ENCODE measurements at places on chromosomes 13 and 19. TPM values are rescaled to one million over a fixed set of nuclear protein-coding genes. Genes with fewer than 3 reads are reported as not detected.

GRCh38 chr13:36084131-36084530 lies 47.1 kb downstream of the DCLK1 start:
- no peak for DNase-seq
- H3K27me3 ChIP-seq, result no peaks in the 10 kb centered on the region
- H3K4me1 ChIP-seq, result peaks cover 8% of the 10 kb centered on the region
- no peak overlapping the region for H3K4me3 ChIP-seq

DNA sequence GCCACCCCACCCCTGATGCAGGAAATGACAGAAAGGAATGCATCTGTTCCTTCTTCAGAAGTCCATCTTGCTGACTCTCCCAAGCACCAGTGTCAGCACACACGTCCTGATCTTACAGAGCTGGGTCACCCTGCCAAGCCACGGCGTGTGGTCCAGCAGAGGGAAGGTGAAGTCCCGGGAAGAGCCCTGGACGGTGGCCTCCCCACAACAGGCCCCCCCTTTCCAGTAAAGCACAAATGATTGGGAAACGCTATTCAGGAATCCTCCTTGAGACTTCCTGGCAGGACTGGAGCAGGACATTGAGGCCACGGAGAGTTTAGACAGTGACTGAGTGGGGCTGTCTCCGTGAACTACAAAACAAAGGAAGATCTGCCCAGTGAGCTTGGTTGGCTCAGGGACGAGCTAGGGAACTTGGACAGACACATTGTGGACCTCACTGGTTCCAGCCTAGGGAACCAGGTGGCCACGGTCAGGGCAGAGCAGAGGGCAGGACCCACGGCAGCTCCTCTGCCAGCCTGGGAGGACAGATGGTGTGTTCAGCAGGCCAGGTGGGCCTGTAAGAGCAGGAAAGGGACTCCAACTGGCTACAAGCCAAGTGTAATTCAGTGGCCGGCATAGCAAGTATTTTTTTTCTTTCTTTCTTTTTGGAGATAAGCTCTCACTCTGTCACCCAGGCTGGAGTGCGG lies 41.7 kb downstream of the ELL start:
- H3K27ac ChIP-seq, result peak overlapping the region; percentile 53
- no peaks in the 10 kb centered on the region for H3K27me3 ChIP-seq
- H3K4me3 ChIP-seq, result no peak overlapping the region
- H3K4me1 ChIP-seq, result peaks cover 32% of the 10 kb centered on the region

The SHISA7 gene
- total RNA-seq, result 0.21 TPM

The CEACAM16 gene
- not detected for total RNA-seq
